Foreskin melanocyte (primary cell): ENCODE measurements at places on chromosomes 13 and 19.

DNA sequence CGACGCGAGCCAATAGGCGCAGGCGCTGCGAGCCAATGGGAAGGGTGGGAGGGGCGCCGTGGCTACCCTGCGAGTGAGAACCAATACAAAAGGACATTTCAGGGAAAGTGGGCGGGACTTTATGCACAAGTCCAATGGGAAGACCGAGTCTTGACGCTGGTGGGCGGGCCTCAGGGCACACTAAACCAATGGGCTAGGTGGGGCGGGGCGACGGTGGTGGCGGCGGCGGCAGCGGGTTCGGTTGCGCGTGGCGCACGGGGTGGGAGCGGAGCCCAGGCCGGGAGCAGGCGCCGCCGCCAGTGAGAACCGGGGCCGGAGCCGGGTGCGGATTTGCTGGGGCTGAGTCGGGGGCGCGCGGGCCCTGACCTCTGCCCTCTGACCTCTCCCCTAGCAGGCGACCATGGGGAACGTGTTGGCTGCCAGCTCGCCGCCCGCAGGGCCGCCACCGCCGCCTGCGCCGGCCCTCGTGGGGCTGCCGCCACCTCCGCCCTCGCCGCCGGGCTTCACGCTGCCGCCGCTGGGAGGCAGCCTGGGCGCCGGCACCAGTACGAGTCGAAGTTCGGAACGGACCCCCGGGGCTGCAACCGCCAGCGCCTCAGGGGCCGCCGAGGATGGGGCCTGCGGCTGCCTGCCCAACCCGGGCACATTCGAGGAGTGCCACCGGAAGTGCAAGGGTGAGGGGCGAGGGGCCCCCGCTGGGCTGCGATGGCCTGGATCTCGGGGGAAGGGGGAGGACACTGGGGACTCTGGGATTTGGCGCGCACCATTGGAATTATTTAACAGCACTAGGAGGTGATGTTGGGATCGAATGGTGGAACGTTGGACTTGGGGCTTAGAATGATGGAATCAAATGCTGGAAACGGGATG lies at the start of gene TOMM40:
Gene TOMM40, plus strand, starts transcription at position 239 of the 867 bp plus-strand sequence. Its CDS starts 162 bp downstream, at position 401.
- DNase-seq, result no peak

DNA sequence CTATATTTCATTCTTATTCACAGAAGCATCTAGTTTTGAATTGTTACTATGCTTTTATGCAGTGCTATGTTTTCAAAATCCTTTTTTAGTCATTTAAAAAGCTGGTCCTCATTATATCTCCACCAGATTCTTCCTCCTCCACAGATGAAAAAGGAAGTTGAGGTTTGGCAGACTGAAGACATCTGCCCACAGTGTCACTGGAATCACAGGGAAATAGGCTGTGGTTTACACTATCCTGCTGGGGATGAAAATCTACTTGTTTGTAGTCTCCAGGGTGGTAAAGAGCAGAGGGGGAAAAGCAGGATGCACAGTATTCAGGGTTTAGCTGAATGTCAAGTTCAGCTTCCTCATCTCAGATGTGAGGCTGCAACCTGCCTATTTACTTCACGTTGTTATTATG lies 351.2 kb downstream of the DNAJC15 start:
- DNase-seq, result peak; percentile 19

DNA sequence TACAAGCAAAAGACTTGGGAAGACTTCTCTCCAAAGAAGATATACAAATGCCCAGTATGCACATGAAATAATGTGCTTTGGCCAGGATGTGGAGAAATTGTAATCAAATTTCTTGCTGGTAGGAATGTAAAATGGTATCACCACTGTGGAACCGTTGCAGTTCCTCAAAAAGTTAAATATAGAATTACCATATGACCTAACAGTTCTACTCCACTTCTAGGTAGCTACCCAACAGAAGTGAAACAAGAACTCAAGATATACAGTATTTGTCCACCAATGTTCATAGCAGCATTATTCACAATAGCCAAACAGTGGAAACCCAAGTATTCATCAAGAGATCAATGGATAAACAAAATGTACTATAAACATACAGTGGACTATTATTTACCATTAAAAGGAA lies 95.0 kb upstream of the KLF5 start:
- no peak for DNase-seq

- DNase-seq, result no peak
Measured at GRCh38 chr19:40163541-40164129, 27.6 kb upstream of the MAP3K10 start.

GRCh38 chr13:112751617-112752016 lies 61.8 kb downstream of the ATP11A start:
- DNase-seq, result no peak

DNA sequence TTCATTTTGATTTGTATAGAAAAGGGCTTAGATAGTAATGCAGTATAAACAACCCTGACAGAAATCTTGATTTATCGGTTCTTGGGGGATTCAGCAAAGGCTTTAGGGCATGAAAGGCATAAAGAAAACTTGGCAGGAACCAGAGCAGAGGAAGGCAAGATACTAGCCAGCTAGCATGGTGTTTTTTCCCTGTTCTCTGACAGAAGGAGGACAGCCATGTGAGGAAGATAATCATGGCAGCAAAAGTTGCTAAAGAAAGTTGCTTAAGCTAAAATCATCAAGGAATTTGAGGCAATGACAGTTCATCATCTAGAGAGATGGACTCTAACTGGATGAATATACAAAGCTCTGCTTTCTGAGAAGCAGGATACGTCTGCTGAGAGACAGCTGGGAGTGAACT lies 294.1 kb downstream of the KCNRG start:
- no peak for DNase-seq

GRCh38 chr13:30421093-30422053 lies 920 bp upstream of the UBE2L5 start:
- DNase-seq, result peak; percentile 69

- no peak for DNase-seq
Measured at GRCh38 chr19:12779162-12779993, 4.0 kb upstream of the HOOK2 start.

DNA sequence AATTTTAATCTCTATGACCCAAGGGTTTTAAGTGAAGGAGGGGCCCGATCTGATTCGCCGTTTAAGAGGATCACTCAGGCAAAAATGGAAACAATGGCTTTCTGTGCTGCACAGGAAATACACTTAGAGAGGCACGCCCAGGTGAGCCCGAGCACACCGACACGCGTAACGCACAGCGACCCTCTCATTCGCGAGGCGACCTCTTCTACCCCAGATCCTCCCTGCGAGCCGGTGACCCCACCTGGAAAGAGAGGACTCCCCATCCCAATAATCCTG lies 216 bp downstream of the SH2D3A start:
- DNase-seq, result no peak

DNA sequence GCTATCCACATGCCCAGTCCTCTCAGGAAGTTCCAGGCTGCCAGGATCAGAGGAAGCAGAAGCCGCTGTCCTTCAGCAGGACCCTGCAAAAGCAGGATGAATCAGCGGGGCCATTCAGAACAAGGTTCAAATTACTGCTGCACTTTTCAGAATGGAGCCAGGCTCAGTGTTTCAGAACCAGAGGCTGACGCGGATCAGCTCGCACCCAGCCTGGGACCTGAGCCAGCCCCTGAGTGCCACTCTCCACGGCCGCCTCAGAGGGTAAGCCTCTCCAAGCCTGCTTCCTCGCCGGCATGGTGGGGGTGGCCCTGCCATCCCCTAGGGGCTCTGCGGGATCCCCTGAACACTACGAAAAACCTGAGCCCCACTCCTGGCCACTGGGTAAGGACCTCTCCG lies 24.7 kb downstream of the RASA3 start:
- DNase-seq, result no peak

DNA sequence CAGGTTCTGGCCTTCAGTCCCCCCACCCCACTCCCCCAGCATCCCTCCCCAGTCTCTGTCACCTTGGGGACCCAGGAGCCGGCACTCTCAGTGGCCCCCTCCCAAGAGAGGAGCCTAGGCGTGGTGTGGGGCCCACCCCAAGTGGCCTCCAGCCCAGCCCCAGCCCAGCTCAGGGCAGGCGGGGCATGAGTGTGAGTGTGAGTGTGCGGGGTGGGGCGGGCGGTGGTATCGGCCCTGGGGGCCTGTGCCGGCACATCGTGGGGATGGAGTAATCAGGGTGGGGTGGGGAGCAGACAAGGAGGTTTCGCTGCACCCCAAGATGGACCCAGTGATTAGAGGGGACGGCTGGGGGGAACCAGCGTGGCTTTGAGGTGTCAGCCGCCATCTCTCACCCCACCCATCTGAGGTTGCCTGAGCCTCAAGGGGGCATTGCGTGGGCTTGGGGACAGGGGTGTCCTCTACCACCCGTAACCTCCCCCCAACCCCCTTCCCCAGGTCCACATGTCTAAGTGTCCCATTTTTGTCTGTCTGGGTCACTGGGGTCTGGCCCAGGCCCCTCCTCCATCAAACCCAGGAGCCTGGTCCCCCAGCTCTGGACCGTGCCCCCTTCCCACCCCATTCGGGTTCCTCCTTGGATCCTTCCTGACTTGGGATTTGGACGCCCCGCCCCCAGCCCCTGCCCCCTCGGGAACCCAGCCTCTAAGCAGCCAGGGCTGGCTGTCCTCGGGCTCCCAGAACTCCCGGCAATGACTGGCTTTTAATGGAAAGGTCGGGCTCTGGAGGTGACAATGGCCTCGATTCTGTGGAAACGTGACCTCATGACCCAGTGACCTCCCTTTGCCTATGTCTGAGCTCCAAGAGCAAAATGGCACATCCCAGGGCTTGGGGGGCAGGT lies 6.9 kb upstream of the SULT2B1 start:
- no peak for DNase-seq

DNA sequence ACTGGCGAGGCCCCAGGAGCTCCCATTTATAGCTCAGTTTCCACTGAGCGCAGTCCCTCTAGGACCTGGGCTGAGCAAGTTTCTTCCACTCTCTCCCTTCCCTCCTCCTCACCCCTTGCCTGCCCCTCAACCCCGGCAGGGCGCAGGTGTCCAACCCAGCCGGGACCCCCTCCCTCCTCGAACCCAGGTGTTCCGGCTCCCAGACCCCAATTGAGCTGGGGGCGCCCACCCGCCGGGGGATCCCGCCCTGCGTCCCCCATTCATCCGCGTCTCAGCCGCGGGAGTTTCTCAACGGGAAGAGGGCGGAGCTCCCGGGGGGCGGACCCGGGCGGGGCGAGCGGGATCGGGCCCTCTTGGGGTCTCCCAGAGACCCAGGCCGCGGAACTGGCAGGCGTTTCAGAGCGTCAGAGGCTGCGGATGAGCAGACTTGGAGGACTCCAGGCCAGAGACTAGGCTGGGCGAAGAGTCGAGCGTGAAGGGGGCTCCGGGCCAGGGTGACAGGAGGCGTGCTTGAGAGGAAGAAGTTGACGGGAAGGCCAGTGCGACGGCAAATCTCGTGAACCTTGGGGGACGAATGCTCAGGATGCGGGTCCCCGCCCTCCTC lies at the start of gene KIRREL2:
Gene KIRREL2, plus strand, starts transcription at position 366 of the 604 bp plus-strand sequence. Its CDS starts 209 bp downstream, at position 575.
- DNase-seq, result no peak

- DNase-seq, result no peak
Measured at GRCh38 chr13:49060678-49061387, 85.1 kb downstream of the FNDC3A start.

DNA sequence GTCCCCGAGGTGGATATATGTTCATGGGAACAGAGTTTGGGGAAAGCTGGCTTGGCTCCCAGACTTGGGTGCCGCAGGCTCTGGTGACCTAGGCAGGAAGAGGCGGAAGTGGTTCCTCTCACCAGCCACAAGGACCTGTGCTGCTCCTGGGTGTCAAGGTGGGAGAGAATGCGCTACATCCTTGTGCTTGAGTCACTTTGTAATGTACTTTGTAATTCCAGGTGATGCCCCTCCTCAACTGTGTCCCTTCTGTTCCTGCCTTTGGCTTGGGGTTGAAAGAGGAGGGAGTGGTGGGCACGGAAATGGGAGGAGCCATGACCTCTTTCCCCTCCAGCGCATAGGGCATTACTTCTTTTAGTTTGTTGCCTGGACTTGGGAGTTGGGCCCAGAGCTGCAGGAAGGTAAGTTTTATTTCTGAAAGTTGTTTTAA lies 10.9 kb downstream of the GARRE1 start:
- DNase-seq, result no peak

- no peak for DNase-seq
Measured at GRCh38 chr13:72527333-72527732, 200.1 kb downstream of the MZT1 start.

DNA sequence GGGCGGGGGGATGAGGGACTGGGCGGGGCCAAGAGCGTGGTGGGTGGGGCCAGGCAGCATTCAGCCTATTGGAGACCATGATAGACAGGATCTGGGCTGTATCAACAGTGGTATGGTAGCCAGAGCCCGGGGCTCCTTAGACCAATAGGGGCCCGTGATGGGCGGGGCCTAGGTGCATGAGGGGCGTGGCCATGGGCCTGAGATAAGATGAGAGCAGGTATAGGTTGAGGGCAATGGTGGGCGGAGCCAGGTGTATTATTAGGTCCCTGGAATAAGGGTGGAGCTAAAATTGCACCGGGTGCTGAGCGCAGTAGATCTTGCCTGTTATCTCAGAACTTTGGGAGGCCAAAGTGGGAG lies 5.3 kb downstream of the ABCA7 start:
- DNase-seq, result no peak

GRCh38 chr19:1042689-1043511 lies 3.0 kb downstream of the ABCA7 start:
- no peak for DNase-seq

DNA sequence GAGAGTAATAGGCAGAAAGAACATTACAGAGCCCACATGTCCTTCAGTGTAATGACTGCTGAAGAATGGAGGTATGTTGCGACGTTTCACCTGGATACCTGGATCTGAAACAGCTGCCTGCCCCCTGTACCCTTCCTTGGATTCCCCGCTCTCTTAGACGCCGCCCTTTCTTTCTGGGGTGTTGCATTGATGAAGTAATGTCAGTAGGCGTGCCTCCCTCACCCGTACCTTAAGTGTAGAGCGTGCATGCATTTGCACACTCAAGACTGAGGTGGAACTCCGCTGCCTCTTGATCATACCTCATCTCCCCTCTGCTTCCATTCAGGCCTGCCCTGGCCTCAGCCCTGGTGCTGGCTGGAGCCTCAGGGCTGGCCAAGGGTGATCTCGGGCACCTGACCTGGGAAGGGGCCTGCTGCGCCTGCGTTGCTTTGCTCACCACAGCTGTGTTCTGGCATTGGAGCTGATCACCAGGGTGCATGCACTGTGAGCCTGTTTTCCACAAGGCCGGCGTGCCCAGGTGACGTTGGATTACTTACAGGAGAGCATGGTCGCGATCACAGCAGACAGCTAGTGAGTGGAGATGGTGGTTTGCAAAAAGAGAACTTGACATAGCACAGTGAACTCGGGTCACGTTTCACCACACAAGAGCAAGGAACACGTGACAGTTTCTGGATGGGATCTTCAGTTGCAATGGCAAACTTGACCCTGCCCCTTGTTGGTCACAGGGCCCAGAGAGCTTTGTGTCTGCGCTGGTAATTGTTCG lies 99.0 kb downstream of the ARHGEF7 start:
- no peak for DNase-seq

DNA sequence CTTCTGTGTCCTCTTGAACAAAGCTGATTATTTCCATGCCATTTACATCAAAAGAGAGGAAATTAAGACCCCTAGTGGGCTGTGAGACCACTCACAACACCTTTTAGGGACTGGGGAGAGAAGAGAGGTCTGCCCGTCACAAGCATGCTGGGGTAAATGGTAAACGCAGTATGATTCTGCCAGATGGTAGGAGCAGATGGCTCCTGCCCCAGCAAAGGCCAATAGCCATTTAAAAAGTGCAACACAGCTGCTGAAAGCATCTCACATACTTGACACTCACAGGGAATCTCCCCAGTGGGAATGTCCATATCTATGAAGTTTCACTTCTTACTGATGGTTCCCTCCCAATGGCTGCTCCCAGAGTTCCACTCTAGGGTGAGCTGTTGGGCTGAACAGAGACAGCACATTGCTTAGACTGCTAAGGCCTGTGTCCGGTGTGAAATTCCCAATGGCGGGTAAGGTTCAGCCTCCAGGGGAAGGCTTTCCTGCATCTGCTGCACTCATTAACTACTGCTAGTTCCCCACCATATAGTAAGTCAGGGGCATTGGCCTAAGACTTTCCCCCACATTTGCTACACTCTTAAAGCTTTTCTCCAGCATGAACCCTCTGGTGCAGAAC lies 7.4 kb downstream of the ZNF671 start:
- DNase-seq, result no peak
